Body of pancreas (tissue), 4 donors: ENCODE measurements at places on chromosomes 3 and 15.

- no peak overlapping the region for H3K4me3 ChIP-seq
Observed at GRCh38 chr3:106349191-106349881, 480.5 kb upstream of the CBLB start.

DNA sequence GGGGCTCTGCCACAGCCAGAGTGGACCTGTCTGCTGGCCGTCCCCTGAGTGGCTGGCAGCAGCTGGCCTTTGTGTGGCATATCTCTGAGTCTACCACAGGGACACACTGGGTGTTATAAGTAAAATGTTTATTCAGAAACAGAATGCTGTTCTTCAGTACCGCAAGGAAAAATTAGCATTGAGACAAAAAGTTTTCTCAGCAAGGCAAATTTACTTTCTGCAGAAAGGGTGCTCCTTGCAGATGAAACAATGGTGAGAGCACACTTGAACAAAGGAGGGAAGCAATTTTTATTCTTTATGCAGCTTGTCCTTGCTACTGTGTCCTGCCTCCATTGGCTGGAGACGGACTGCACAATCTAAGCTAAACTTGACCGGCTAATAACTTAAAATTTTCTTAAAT is 4.0 kb downstream of the TMEM89 start:
- H3K4me3 ChIP-seq = no peak overlapping the region
- H3K27ac ChIP-seq = no peak overlapping the region
- peaks cover 21% of the 10 kb centered on the region for H3K4me1 ChIP-seq
- no peaks in the 10 kb centered on the region for H3K36me3 ChIP-seq

DNA sequence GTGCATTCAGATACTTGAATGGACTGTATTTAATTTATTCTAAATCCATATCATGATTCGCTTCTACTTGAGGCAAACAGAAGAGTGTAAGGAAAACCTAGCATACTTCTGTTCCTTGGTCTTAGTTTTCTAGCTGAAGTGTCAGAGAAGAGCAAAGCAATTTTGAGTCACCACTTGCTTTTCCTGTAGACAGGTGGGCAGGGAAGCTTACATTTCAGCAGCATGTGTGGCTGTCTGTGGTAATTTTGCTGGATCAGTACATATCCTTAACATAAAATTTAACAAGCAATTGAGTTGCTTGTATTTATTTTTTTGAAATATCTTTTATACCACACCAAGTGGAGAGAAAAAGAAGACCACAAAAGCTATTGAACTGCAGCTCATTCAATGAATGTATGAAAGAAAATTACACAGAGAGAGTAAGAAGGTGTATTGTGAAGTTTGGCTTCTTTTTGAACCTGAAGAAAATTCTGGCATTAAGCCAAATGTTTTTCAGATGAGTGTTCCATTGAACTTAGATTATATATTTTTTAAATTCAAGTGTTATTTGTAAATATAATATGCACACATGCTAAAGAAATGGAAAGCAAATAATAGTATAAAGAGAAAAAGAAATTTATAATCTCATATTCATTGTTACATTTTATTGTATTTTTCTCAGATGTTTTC is 747.6 kb downstream of the NAALADL2 start:
- no peaks in the 10 kb centered on the region for H3K4me1 ChIP-seq
- H3K36me3 ChIP-seq = no peaks in the 10 kb centered on the region
- H3K27me3 ChIP-seq = no peaks in the 10 kb centered on the region
- no peak overlapping the region for H3K27ac ChIP-seq

- H3K4me3 ChIP-seq = no peak overlapping the region
- no peaks in the 10 kb centered on the region for H3K36me3 ChIP-seq
- no peak for DNase-seq
- H3K4me1 ChIP-seq = no peaks in the 10 kb centered on the region
Observed at GRCh38 chr15:68672781-68673205, 94.0 kb downstream of the CORO2B start.

DNA sequence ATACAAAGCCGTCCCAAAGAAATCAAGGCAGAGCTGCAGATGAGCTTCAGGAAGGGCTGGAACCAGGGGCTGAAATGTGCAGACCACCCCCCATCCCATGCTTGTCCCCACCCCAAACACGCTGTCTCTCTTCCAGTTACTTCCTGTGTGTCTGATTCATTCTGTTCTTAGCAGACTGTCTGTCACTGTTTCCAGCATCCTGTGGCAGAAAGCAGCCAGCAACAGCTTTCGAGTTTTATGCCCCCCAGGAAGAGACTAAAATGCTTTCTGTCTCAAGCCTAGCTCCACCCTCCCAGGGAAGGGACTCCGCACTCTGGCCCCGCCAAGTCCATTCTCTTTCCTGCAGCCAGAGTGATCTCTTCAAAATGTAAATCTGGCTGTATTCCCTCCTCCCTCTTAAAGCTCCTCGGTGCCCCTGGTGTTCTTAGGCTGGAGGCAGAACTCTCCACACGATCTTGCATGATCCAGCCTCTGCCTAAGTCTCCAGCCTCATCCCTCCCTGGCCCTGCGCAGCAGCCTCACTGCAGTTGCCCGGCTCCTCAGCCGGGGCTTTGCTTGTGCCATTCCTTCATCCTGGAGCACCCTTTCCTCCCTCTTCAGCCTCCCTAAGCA is 41.5 kb downstream of the HRH1 start:
- no peak for DNase-seq
- H3K36me3 ChIP-seq = no peaks in the 10 kb centered on the region
- no peak overlapping the region for H3K4me3 ChIP-seq
- H3K27me3 ChIP-seq = no peaks in the 10 kb centered on the region
